ENCODE measurements at places on chromosomes 12 and 14. TPM values are rescaled to one million over a fixed set of nuclear protein-coding genes. Genes with fewer than 3 reads are reported as not detected.

Gene GALNT16
- 15.2 TPM for polyA plus RNA-seq

Gene GPN3
- polyA plus RNA-seq, result 31.3 TPM

Gene LALBA
- polyA plus RNA-seq, result not detected

Gene TSPAN8
- 61.2 TPM for polyA plus RNA-seq

GRCh38 chr12:2845280-2845679 is 10.4 kb upstream of the NRIP2 start:
- H3K27ac ChIP-seq, result peak overlapping the region; percentile 38
- H3K4me1 ChIP-seq, result peaks cover 19% of the 10 kb centered on the region
- DNase-seq, result peak; percentile 67
- no peaks in the 10 kb centered on the region for H3K36me3 ChIP-seq

DNA sequence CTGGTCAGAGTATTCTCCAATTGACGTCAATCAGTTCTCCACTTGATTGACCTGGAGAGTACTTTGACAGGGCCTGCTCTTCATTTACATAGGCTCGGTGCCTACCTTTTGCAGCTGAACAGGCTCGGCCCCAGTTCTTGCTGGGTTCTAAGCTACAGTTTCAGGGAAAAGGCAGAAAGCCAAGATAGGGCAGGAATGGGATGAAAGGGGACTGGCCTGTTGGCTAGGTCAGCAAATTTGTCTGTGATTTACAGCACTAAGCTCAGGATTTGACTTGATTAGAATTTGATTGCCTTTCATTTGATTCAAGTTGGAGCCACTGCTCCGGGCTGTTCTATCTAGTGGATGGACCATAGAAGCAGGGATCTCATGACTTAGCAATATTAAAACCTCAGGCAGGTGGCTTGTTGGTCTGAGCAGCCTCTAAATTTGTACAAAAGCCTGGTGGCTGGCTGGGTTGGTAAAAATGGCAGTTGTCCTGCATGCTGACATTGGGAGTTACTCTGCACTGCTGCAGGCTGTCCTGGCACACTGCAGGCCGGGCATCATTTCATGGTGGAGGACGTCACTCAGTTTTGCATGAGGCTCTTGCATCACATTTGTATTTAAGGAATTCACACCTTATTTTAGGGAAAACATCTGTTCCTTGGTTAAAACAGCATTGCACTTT is 71.8 kb downstream of the BICD1 start:
- H3K4me3 ChIP-seq, result no peak overlapping the region
- no peak for DNase-seq
- H3K36me3 ChIP-seq, result no peaks in the 10 kb centered on the region
- H3K27ac ChIP-seq, result no peak overlapping the region
- H3K27me3 ChIP-seq, result no peaks in the 10 kb centered on the region
- no peaks in the 10 kb centered on the region for H3K4me1 ChIP-seq

- H3K4me1 ChIP-seq, result no peaks in the 10 kb centered on the region
- H3K27ac ChIP-seq, result no peak overlapping the region
- no peaks in the 10 kb centered on the region for H3K36me3 ChIP-seq
- no peak for DNase-seq
Measured at GRCh38 chr12:116294454-116295165, 17.1 kb upstream of the MED13L start.

DNA sequence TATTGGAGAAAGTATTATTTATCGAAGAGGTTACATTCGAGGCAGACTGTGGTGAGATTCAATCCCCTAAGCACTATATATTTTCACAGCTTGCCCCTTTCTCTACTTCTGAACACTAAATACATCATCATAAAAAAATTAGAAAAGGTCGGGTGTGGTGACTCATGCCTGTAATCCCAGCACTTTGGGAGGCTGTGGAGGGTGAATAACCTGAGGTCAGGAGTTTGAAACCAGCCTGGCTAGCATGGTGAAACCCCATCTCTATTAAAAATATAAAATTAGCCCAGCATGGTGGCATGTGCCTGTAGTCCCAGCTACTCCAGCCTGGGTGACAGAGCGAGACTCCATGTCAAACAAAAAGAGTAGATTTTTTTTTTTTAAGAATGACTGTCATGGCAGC is 70.6 kb upstream of the MYF6 start:
- no peaks in the 10 kb centered on the region for H3K27me3 ChIP-seq
- H3K36me3 ChIP-seq, result no peaks in the 10 kb centered on the region
- H3K4me3 ChIP-seq, result no peak overlapping the region
- no peak overlapping the region for H3K27ac ChIP-seq
- no peak for DNase-seq

GRCh38 chr12:57459750-57460467 is at the start of gene GLI1:
Gene GLI1, plus strand, starts transcription at chr12:57459785. Its CDS starts 3,907 bp downstream, at chr12:57463692.
- H3K4me1 ChIP-seq, result no peaks in the 10 kb centered on the region
- H3K4me3 ChIP-seq, result peak within 1 kb of the TSS; percentile 93
- DNase-seq, result peak; percentile 82
- H3K27ac ChIP-seq, result peak within 1 kb of the TSS; percentile 79
- no peaks in the 10 kb centered on the region for H3K36me3 ChIP-seq

DNA sequence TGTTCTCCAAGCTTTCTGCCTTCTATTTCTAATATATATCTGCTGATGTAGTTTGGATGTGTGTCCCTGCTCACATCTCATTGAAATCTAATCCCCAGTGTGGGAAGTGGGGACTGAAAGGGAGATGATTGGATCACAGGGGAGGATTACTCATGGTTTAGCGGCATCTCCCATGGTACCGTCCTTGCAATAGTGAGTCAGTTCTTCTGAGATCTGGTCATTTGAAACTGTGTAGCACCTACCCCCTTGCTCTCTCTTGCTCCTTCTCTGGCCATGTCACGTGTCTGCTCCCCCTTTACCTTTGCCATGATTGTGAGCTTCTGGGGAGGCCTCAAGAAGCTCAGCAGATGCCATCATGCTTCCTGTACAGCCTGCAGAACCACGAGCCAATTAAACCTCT is 26.2 kb upstream of the ALX1 start:
- H3K4me1 ChIP-seq, result no peaks in the 10 kb centered on the region
- H3K4me3 ChIP-seq, result no peak overlapping the region
- no peaks in the 10 kb centered on the region for H3K27me3 ChIP-seq
- no peak overlapping the region for H3K27ac ChIP-seq
- no peaks in the 10 kb centered on the region for H3K36me3 ChIP-seq

DNA sequence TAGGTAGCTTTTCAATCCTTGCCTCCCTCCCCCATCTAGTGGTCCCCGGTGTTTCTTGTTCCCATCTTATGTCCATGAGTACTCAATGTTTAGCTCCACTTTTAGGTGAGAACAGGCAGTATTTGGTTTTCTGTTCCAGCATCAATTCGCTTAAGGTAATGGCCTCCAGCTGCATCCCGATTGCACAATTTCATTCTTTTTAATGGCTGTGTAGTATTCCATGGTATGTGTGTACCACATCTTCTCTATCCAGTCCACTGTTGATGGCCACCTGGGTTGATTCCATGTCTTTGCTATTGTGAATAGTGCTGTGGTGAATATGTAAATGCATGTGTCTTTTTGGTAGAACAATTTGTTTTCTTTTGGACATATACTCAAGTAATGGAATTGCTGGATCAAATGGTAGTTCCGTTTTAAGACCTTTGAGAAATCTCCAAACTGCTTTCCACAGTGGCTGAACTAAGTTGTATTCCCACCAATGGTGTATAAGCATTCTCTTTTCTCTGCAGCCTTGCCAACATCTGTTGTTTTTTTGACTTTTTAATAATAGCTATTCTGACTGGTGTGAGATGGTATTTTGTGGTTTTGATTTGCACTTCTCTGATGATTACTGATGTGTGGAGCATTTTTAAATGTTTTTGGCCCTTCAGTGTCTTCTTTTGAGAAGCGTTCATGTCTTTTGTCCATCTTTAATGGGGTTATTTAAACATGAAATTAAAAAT is 34.2 kb upstream of the ASPG start:
- H3K27me3 ChIP-seq, result no peaks in the 10 kb centered on the region
- DNase-seq, result no peak
- no peaks in the 10 kb centered on the region for H3K4me1 ChIP-seq
- H3K4me3 ChIP-seq, result no peak overlapping the region
- no peaks in the 10 kb centered on the region for H3K36me3 ChIP-seq

- H3K4me1 ChIP-seq, result no peaks in the 10 kb centered on the region
- no peak for DNase-seq
- no peak overlapping the region for H3K27ac ChIP-seq
- H3K36me3 ChIP-seq, result no peaks in the 10 kb centered on the region
Measured at GRCh38 chr12:117525766-117526165, 164.3 kb upstream of the NOS1 start.
